Forelimb muscle (tissue), 1 donor: ENCODE measurements at places on chromosomes 6 and 20. TPM values are rescaled to one million over a fixed set of nuclear protein-coding genes. Genes with fewer than 3 reads are reported as not detected.

Gene GUCA1A
- polyA plus RNA-seq: not detected

Gene CYP24A1
- 0.68 TPM for polyA plus RNA-seq

Gene SOX4
- 34.2 TPM for polyA plus RNA-seq

Gene RGS17
- 1.2 TPM for polyA plus RNA-seq

Gene TMEM200A
- 12.7 TPM for polyA plus RNA-seq

Gene SRMS
- polyA plus RNA-seq: not detected

Gene TBP
- polyA plus RNA-seq: 16.1 TPM

Gene TMC2
- polyA plus RNA-seq: 0.10 TPM
